Stimulated activated CD8-positive, alpha-beta memory T cell treated with anti-CD3 and anti-CD28 coated beads, Interleukin-4, amount 100 ng/mL, for 1 hour (primary cell): ENCODE measurements at places on chromosomes 7 and 10.

DNA sequence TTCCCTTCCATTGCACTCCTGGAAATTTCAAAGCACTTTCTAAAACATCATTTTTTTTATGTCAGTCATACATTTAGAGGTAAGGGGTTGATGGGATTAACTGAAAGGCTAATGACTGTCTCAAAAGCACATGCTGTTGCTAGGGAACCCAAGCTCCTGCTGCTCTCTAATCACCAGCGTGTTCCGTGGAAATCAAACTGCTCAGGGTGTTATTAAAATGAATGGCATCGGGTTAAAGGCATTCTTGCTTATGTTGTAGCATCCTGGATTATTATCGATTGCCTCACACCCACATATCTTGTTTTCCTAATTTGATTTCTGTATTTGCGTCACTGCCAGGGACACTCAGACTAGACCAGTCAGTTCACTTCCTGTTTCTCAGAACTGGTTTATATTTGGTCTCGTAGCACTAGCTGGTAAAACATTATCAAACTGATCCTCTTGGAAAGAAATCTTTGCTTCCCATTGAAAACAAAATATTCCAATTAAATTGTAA lies 216.5 kb upstream of the MKLN1 start:
- no peak for DNase-seq

DNA sequence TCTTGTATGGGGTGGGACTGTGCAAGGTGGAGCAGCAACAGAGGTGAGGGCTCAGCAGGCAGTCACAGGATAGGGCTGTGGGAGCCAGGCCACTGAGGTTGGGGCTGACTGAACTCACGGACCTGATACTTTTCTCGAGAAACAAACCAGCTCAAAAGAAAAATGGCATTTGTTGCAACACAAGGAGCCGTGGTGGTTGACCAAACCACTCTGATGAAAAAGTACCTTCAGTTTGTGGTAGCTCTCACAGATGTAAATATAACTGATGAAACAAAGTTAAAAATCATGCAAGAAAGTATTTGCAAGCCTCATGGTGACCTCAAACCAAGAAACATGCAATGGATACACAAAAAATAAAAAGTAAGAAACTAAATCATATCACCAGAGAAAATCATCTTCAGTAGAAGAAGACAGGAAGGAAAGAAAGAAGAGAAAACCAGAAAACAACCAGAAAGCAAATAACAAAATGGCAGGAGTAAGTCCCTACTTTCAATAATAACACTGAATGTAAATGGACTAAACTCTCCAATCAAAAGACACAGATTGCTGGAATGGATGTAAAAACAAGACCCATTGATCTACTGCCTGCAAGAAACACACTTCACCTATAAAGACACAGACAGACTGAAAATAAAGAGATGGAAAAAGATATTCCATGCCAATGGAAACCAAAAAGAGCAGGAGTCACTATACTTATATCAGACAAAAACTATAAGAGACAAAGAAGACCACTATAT lies 48.9 kb upstream of the DUSP5 start:
- no peak for DNase-seq

- DNase-seq: no peak
These were observed 593 bp upstream of the PILRA start for GRCh38 chr7:100372694-100373093.

GRCh38 chr10:66862687-66863258 lies 63.1 kb upstream of the LRRTM3 start:
- no peak for DNase-seq

DNA sequence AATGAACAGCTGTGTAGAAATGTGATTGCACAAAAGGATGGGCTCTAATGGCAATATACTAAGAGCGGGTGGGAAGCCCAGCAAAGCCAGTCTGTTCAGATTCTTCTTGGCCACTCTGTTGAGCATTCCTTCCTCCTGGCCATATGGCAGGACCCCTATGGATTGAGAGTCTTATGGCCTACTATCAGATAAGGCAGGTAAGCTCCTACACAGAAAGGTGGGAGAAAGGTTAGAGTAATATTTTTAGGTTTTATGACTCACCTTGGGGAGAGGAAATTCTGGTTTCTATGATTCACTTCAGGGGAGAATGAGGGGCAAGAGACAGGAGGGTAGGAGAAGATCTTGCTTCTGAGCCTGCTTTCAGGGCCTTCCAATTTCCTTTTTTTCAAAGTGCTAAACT lies 15.1 kb upstream of the AKR1B10 start:
- DNase-seq: no peak

- no peak for DNase-seq
These were observed 1068.1 kb downstream of the NRG3 start for GRCh38 chr10:82943142-82943541.

DNA sequence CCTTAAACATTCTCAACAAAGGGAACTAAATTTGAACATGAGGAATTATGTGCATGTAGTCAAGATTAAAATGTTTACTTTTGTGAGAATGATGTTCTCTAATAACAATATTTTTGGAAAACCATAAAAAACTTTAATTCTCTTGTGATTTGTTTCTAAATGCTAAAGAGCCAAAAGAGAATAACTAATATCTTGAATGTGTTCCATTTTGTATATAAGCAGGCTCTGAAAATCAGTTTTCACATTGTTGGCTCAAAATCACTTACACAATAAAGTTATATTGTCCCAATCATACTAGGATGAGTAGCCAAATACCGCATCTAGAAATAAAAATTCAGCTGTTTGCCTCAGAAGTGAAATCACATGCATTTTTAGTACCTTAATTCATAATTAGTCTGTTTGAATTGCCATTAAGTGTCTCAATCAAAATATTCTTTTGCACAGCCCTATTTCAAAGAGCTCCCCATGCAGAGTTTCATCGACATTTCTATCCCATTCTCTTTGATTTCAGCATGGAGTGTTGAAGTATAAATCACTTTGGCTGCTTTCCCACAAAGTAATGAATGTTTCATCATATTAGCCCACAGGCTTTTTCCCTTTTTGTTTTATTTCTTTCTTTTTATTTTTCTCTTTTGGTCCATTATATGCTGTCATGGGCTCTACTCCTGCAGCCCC lies 420.3 kb upstream of the POM121L12 start:
- DNase-seq: no peak

- no peak for DNase-seq
These were observed 24.5 kb downstream of the OGDH start for GRCh38 chr7:44630792-44631457.

GRCh38 chr10:123926401-123927264 lies 35.0 kb upstream of the CPXM2 start:
- DNase-seq: no peak

DNA sequence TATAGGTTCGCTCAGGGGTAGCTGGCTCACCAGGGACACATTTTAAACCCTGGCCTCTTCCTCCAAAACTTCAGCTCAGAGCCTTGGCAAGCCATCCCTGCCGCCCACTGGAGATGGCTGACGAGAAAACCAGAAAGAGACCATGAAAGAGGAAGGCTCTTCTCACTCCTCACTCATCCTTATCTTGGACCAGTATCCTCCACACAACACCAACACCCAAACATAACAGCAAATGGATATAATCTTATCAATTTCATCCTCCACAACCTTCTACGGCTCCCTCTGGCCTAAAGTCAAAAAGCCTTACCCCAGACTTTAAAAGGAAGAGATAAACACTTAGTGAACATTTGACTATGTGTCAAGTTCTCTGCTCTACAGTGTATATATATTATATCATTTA lies 26.9 kb downstream of the DLG5 start:
- DNase-seq: no peak

- no peak for DNase-seq
These were observed 92.4 kb upstream of the JCAD start for GRCh38 chr10:30151581-30152389.

DNA sequence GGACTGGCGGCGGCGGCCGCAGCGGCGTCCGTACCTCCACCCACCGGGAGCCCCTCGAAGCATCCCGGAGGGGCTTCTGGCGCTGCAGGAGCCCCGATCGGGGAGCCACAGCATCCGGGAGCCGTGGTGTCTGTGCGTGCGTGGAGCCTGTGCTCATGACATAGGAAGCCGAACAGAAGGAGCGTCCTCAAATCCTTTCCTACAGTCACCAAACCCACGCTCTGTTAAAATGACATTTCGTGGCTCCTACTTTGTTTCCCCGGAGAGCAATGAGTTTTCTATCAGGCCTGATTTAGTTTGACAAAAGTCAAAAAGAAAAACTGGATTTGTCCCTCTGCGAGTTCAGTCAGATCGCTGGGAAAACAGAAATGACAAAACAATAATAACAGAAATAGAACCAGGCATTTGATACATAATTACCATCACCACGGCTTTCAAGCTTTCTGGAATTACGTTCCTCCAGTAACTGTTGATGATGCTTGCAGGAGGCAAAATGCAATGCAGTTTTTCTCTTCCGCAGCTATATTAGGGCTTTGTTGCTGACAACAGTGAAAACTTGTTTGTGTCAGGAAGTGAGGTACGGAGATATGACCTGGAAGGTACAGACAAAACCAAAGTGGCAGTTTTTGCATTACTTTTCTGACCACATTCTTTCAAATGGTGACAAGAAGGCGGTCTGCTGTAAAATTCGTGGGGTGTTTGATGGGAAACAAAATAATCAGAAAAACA lies 219.3 kb upstream of the MKLN1 start:
- DNase-seq: no peak

DNA sequence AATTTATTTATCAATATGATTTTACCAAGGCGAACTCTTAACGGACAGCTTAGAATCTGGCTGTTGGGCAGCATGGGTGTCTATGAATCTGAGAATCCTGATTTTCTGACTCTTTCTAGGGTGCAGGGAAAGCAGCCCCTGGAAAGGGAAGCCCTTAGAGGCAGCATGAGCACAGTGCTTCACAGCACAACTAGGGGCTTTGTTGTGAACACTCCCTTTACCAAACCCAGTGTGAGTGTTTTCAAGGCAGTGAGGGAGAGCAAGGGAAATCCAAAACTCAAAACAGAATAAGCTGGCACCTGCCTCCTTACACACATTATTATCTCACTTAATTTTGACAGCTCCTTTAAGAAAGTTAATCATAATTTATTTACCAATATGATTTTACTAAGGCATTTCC lies 116.3 kb upstream of the CSTF2T start:
- no peak for DNase-seq

DNA sequence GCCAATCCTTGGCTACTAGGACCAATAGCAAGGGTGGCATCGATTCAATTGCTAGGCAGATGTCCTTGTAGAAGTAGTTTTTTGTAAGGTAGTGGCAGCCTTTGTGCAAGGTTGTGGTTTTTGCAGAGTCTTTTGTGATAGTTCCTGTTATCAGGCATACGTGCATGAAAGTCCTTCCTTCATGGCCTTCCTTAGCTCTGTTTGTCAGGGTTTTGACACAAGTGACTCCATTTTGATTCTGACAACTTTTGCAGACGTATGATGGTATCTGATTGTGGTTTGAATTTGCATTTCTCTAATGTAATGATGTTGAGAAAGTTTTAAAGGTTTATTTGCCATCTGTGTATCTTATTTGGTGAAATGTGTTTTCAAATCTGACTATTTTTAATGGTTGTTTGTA lies 71.8 kb upstream of the SYPL1 start:
- no peak for DNase-seq

DNA sequence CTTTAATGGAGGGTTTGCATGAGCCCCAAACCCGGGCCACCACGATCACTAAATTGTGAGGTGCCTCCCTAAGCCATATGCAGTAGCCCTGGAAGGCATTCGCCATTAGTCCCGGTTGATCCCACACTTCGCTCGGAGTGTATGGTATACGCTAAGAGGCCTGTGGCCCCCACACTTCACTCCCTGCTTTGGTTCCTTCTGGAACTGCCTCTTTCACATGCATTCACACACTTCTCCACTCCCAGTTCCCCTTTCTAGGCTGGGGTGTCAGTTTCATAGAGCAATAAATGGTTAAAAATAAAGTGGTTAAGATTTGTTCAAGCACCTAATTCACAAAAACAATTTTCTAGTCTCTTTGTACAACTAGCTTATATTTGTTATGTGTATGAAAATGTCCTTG lies 212.1 kb upstream of the KCND2 start:
- DNase-seq: no peak

DNA sequence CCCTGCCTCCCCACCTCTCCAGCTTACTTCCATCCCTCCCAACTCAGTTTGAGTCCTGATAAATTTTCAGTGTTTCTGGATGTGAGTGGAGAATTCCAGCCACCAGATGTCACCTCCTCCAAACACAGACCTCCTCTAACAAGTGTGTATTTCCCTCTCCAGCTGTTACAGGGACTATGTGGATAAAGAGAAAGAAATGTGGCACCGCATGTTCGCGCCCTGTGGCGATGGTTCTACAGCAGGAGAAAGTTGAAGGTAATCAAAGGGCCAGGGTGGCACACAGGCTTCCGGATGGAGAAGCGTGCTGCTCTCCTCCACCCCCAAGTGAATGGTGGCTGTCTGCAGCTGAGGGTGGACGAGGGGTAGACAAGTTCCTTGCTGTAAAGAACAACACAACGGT lies 14.7 kb downstream of the FKBP6 start:
- no peak for DNase-seq

GRCh38 chr7:66033471-66034385 lies 41.9 kb upstream of the ASL start:
- no peak for DNase-seq

GRCh38 chr10:80713398-80713928 lies 175.8 kb downstream of the SH2D4B start:
- DNase-seq: no peak

- no peak for DNase-seq
These were observed 438.1 kb upstream of the FOXK1 start for GRCh38 chr7:4244041-4244440.

DNA sequence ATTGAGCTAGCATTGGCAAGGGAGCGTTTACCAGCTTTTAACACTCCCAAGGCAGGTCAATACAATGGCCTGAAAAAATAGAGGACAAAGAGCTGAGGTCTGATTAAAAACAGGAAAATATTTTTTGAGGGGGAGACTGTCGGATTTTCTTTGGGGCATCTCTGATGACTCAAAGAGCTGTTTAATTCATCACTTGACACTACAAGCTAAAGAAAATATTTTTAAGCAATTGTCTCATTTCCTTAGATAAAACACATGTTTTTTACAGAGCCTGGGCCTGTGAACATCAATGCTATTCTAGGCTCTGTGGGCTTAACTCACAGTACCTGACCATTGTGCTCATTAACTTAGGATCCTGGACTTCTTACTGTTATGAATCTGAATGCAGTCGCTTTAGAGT lies 100.8 kb downstream of the NRP1 start:
- no peak for DNase-seq

DNA sequence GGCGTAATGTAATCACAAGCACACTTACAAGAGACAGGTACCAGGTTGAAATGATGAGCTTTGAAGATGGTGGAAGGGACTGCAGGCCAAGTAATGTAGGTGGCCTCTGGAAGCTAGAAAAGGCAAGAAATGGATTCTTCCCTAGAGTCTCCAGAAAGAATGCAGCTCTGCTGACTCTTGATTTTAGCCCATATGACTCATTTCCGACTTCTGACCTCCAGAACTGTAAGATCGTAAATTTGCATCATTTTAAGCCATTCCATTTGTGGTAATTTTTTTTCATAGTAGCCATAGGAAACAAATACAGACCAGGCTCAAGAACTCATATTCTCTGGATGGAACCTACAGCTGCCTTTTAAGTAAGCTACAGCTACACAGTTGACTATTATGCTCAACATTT lies 315.5 kb downstream of the MAGI2 start:
- no peak for DNase-seq
